ENCODE measurements at places on chromosomes 7 and 10.

- DNase-seq = no peak
These were observed 50.0 kb downstream of the TRUB1 start for GRCh38 chr10:114987995-114988394.

DNA sequence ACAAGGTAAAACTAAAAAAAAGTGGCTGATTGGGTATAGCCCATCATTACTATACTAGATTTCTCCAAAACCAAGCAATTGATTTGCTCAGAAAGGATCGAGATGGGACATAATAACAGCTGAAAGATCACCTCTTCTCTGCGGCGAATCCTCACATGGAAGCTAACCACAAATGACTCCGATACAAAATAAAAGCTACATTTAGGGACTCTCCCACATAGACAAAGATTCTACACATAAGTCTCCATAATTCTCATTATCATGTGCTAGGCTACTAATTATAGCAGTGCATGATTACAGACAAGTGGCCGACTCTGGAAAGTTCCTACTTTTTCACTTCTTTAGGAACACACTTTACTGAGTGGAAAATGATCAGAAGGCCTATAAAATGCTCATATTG is 116.9 kb downstream of the RSU1 start:
- DNase-seq = no peak

DNA sequence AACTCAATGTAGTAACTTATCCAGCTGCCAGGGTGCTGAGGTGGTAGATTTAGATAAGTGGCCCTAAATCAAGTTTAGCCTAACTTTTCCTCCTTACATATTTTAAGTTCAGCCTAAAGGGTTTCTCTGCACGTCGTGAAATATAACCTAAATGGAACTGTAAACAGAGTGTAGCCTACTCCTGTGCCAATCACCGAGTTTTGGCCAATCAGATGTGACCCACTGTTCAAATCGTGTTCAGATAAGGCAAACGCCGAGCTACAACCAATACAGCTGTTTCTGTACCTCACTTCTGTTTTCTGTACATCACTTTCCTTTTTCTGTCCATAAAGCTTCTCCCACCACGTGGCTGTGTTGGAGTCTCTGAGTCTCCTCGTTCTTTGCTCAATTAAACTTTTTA is 904.2 kb upstream of the POT1 start:
- no peak for DNase-seq

GRCh38 chr7:96701258-96701657 is 8.4 kb downstream of the SEM1 start:
- no peak for DNase-seq

- DNase-seq = no peak
These were observed 263.6 kb upstream of the ZMIZ1 start for GRCh38 chr10:78805176-78805575.

- DNase-seq = no peak
These were observed 431.8 kb upstream of the MGMT start for GRCh38 chr10:129035052-129035827.

GRCh38 chr7:74225400-74225799 is 15.6 kb downstream of the LAT2 start:
- no peak for DNase-seq

GRCh38 chr10:102621443-102622325 is 22.6 kb upstream of the TRIM8 start:
- DNase-seq = no peak
